Peyer's patch (tissue), 4 donors: ENCODE measurements at places on chromosomes 6 and 20. TPM values are rescaled to one million over a fixed set of nuclear protein-coding genes. Genes with fewer than 3 reads are reported as not detected.
A peak's percentile ranks its signal among the peaks of the same experiment; 100 is the strongest.

DNA sequence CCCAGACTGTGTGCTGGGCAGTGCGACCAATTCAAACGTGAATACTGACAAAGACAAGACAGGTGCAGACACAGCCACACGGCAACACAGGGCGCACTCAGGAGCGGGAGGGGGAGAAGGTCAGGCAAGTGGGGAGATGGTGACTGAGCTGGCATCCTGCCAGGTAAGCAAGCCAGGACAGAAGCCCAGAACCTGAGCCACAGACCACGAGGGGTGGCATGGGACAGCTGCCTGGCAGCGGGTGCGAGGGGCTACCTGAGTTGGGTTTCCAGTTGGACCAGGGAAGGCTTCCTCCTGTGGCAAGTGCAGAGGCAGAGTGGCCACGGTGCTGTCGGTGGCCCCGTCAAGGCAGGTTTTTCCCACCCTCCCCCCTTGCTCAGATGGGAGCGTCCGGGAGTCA, 215.2 kb upstream of the ARID1B start:
- H3K27ac ChIP-seq = no peak overlapping the region
- H3K36me3 ChIP-seq = no peaks in the 10 kb centered on the region
- H3K4me1 ChIP-seq = no peaks in the 10 kb centered on the region
- DNase-seq = no peak
- no peaks in the 10 kb centered on the region for H3K27me3 ChIP-seq

DNA sequence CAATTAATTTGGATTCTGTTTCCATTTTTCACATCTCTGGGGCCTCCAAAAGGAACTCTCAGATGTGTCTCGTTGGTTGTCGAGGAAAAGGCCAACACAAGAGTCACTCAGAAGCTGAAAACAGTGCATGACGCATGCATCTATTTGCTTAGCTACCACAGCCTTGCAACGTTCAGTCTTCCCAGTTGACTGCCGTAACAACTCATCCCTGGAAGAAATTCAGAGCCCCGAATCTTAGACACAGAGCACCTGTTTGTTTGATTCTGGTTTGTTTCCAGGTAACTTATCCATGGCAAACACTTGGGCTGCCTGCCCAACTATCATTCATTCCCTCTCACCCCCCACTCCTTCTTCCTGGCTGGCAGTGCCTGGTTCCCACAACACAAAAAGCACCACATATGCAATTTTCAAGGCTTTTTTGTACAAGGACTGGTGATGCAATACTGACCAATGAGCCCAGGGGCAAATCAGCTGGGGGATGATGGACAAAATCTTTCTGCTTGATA, 60.5 kb downstream of the ZMYND8 start:
- H3K4me3 ChIP-seq = no peak overlapping the region
- no peaks in the 10 kb centered on the region for H3K27me3 ChIP-seq
- no peaks in the 10 kb centered on the region for H3K4me1 ChIP-seq
- H3K36me3 ChIP-seq = peaks cover 64% of the 10 kb centered on the region
- DNase-seq = no peak

DNA sequence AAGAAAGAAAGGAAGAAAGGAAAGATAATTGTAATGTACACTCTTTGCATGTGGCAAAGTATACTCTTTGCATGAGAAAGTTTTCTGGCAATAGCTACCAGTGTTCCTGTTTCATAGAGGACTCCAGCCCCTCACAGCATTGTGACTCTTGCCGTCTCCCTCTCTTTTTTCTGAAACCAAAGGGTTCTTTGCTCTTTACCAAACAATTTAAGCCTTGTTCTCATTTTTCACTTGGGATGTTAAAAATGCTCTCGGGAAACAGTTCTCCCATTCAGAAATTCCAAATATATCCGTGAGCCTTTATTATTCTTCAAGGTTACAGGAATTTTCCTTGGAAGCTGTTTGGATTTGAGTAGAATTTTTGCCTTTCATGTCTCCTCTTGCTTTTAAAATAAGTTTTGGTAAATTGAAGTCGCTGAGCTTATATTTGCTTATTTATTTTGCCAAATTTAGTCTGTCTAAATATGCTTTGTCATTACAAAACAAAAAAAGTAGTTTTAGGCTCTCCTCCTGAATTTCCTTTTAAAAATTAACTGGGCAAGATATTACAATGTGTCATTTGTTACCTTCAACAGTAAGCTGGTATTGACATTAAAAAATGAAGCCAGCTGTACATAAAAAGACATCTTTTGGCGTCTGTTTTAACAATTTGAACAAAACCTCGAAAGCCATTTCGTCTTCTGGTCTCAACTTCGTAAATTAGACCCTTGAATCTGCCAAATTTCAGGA, 103.8 kb upstream of the ARMC2 start:
- peaks cover 14% of the 10 kb centered on the region for H3K4me1 ChIP-seq
- H3K27me3 ChIP-seq = peaks cover 3% of the 10 kb centered on the region
- DNase-seq = no peak
- no peaks in the 10 kb centered on the region for H3K36me3 ChIP-seq
- H3K27ac ChIP-seq = no peak overlapping the region
- no peak overlapping the region for H3K4me3 ChIP-seq

DNA sequence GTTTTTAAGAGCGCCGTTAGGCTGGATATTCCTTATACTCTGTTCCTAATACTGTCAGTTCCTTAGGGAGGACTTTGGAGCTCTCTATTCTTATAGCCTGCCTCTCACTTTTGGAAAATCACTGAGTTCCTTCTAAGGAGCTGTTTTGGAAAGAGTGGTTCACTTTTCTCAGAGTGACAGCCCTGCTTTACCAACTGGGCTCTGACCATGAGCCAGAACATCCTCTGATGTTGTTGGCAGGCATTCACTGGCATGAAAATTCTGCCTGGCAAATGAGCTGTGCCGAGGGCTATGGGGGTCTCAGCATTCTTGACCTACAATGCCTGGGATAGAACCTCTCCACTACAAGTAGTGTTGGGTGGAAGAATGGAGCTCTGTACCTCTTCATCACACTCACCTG, 14.9 kb upstream of the SEMG1 start:
- H3K36me3 ChIP-seq = no peaks in the 10 kb centered on the region
- H3K27ac ChIP-seq = no peak overlapping the region
- H3K27me3 ChIP-seq = no peaks in the 10 kb centered on the region
- no peak overlapping the region for H3K4me3 ChIP-seq
- DNase-seq = no peak

GRCh38 chr6:105644691-105645090, 241.8 kb upstream of the PREP start:
- DNase-seq = no peak
- H3K36me3 ChIP-seq = no peaks in the 10 kb centered on the region
- no peaks in the 10 kb centered on the region for H3K27me3 ChIP-seq

DNA sequence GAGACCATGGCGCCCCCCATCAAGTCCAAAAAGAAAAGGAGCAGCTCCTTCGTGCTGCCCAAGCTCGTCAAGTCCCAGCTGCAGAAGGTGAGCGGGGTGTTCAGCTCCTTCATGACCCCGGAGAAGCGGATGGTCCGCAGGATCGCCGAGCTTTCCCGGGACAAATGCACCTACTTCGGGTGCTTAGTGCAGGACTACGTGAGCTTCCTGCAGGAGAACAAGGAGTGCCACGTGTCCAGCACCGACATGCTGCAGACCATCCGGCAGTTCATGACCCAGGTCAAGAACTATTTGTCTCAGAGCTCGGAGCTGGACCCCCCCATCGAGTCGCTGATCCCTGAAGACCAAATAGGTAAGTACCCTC, 41.7 kb upstream of the NAA20 start:
- peak overlapping the region; percentile 42 for H3K4me3 ChIP-seq
- H3K27me3 ChIP-seq = no peaks in the 10 kb centered on the region
- no peaks in the 10 kb centered on the region for H3K4me1 ChIP-seq
- no peaks in the 10 kb centered on the region for H3K36me3 ChIP-seq
- H3K27ac ChIP-seq = peak overlapping the region; percentile 59

DNA sequence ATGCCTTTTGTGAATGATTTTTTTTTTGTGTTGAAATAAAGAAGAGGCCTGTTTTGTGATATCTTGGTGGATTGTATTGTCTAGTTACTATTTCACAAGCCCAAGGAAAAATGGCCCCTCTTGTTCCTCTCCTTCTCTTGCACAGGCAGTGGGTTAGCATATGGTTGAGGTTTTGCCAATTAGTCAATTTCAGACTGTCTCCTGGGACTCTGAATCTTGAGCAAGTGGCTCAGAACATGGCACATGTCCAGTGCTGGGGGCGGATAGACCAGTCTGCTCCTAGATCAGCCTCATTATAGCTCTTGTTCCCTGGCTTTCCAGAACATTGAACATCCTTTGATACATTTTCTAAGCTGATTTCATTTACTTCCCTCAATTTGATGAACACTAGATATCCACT, 589.2 kb downstream of the PHF3 start:
- no peaks in the 10 kb centered on the region for H3K27me3 ChIP-seq
- no peaks in the 10 kb centered on the region for H3K4me1 ChIP-seq
- no peak overlapping the region for H3K27ac ChIP-seq
- H3K4me3 ChIP-seq = no peak overlapping the region
- DNase-seq = no peak

DNA sequence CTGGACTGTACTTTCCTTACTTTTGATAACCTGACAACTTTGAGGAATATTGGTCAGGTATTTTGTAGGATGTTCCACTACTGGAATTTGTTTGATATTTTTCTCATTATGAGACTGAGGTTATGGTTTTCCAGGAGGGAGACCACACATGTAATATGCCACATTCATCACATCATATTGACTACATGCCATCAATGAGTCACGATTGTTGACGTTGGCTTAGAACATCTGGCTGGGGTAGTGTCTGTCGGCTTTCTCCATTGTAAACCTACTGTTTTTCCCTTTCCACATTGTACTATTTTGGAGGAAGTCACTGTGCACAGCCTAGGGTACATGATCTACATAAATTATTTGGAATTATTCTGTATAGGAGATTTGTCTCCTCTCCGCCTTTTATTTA, 1.4 kb upstream of the STX11 start:
- no peaks in the 10 kb centered on the region for H3K4me1 ChIP-seq
- H3K4me3 ChIP-seq = no peak overlapping the region
- no peak overlapping the region for H3K27ac ChIP-seq
- H3K27me3 ChIP-seq = no peaks in the 10 kb centered on the region

TBXT gene
- not detected for total RNA-seq
